Stimulated activated CD4-positive, alpha-beta T cell treated with anti-CD3 and anti-CD28 coated beads, Interleukin-12 subunit alpha, Interleukin-12 subunit beta, amount 100 ng/mL, for 24 hours (primary cell): ENCODE measurements at places on chromosomes 3 and 15.

DNA sequence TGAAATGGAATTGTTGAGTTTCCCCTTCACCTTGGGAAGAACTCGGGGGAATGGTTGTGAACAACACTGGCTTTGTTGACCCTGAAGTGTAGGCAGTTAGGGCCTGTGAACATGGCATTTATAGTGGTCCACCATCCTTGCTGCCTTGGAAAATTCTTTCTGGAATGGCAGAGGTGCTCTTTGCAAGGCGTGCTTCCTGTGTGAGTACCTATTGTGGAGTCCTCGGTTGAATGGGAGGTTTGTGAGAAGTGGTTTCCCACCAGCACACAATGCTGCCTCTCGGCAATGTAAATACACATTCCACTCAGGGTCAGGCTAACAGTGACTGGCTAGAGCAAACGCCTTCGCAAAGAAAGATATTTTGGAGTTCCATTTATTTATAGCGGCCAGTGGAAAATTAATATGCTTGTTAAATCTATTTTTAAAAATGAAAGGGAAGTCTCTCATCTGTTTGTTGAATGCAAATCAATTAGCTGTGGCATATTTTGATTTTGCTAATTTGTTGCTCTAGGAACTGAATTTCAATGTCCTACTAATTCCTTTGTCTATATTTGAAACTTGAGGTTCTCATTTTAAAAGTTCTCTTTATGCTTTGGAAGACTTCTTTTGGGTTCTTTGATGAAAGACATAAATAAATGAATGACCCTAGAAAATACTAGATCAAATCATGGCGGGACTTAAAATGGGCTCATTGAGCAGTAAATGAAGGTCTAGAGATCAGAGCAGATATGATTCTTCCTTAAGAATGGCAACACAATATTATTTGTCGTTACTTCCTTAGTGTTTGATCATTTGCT is 59.5 kb downstream of the FNDC3B start:
- DNase-seq: no peak

- DNase-seq: no peak
Observed at GRCh38 chr3:99545941-99546580, 92.3 kb upstream of the COL8A1 start.

GRCh38 chr3:131716007-131716406 is 213.2 kb upstream of the MRPL3 start:
- DNase-seq: no peak

DNA sequence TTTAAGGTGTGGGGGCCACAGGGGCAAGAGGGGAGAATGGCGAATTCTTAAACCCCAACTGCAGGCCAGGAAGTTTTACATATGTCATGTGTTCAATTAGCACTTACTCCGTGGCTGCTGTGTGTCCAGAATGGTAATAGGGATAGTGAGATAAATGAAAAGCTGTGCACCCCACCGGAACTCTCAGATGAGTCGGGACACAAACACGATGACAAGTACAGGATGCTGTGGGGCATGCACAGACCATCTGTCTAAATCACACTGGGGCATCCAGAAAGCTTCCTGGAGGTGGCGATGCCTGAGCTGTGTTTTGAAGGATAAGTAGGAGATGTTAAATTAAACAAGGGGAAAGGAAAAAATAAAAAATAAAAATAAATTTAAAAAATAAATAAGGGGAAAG is 18.3 kb upstream of the TMEM158 start:
- DNase-seq: no peak

- DNase-seq: no peak
Observed at GRCh38 chr3:126358038-126358815, 1.0 kb upstream of the KLF15 start.

DNA sequence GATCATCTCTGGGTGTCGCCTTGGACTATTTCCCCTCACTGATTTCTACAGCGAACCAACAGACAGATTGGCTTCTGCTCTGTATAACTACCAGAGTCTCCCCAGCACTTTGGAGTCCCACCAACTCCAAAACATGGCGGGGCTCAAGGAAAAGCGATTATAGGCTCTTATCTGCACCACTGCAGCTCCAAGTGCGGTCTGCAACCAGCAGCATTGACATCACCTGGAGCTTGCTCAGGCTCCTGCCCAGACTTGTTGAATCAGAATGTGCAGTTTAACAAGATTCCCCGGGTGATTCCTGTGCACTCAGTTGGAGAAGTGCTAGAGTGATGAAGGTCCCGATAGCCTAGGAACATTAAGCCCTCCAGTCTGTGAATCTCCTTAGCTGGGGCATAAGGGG is 9.0 kb downstream of the CCK start:
- DNase-seq: no peak

DNA sequence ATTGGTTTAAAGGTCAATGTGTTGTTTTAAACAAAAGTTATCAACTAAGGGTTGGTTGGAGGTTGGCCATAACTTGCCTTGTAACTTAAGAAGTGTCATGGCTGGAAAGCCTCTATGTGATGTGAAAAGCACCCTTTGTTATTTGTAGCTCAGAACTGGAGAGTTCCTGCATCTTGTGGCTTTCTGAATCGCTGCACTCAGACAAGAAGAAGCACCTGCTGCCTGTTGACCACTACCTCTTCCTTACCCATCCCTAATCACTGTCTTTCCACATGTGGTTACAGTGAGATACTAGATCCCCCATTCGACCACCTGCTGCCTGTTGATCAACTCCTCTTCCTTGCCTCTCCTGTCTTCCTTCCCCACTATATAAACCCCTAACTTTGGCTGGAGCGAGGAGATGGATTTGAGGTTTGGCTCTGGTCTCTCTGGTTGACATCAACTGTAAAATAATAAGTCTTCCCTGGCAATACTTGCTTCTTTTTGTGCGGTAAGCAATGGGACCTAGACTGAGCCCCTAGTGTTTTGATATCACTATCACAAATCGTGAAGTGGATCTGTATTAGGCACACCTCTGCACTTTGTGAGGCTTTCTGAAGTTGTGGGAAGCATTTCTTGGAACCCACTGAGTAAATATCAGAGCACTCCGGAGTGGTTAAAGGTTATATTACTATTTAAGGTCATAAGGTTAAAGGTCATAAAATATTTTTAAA is 13.8 kb downstream of the RPL39L start:
- no peak for DNase-seq

DNA sequence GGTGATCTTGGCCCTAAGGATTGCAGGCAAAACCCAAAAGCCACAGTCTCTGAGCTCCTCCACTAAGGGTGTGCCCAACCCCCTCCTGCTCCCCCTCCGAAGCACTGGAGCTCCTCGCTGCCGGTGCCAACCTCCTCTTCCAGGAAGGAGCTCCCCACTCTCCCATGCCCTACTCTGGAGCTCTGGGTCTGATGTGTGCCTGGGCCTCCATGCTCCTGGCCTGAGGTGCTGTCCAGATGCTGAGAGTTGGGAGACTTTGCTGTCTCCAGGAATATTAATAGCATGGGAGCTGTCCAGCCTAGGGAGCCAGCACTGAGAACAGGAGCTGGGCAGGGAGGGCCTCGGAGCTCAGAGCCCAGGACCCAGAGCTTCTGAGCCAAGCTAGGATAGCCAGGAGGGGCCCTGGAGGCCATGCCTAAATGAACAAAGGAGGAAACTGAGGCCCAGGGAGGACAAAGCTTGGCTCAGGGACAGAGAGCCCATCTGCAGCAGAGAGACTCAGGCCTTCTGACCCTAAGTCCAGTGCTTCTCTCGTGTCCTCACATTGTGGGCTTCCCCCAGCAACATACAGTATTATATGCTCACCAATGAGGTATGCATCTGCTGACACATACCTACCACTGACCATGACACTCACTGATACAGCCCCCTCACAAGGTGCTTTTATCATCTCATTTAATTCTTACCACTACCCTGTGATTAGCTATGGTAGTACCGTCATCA is 36.9 kb upstream of the HERC1 start:
- DNase-seq: no peak

GRCh38 chr15:60313906-60314305 is 83.9 kb downstream of the ANXA2 start:
- DNase-seq: no peak

- DNase-seq: no peak
Observed at GRCh38 chr3:111568911-111569310, 26.2 kb downstream of the ZBED2 start.

- no peak for DNase-seq
Observed at GRCh38 chr15:39699516-39700374, 82.9 kb downstream of the FSIP1 start.

- DNase-seq: no peak
Observed at GRCh38 chr15:69323893-69324430, 25.2 kb downstream of the PAQR5 start.

- DNase-seq: no peak
Observed at GRCh38 chr3:123287962-123288302, 86.2 kb downstream of the SEC22A start.

DNA sequence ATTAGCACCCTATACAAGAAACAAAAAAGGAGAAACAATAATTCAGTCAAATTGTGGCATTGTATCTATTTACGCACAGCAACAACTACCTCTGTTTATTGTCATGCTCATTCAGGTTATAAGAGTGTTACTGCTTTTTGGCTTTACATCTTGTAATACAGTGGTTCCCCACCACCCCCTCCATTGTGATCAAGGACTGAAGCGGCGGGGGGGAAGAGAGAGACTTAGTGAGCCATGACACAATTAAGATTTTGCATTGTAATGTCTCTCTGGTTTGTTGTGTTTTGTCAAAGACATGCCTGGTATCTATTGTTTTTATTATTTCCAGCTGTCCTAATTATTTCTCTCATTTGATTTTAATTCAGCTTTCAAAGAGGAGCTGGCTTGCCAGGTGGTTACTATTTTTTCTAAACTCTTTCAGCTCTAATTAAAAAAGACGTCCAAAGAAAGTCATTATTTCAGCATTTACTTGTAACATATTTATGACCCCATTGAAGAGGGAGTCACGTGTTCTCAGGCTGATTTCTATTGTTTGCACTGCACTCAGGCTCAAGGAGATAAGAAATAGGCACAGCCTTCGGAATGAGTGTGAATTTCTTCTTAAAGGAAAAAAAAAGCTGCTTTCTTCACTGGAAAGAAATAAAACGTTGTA is 234.4 kb upstream of the TBL1XR1 start:
- DNase-seq: no peak

DNA sequence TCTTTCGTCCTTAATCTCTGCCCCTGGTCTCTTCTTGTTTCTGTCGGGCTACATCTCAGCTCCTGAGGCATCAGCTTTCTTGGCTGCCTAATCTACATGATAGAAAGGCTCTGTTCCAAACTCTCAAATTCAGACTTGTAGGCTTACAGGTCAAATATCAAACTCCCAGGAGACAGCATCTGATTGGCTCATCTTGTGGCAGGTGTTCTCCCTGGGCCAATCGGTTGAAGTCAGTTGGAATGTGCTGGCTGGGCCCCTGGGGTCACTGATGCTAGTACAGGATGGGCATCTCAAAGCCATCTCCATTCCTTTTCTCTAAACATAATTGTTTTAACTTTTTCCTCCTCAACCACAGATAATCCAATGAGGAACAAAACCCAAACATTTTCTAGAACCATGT is 198.7 kb downstream of the CNTN3 start:
- DNase-seq: no peak

DNA sequence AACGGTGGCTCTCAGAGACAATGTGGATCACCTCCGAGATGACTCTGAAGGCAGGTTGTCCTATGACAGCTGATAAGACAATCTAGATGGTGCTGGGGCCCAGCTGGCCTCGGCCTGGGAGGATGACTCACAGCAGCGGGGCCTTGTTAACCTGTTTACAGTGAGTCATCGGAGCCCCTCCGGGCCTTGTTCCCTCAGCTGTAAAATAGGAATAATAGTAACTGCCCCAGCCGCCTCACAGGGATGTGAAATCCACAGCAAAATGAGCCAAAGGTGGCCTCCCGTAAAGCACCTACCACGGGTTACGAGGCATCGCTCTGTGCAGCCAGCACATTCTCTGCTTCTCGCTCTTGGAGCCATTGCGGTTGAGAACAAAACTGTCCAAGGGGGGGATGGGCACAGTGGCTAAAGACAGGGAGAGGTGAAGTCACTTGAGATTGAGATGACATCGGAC is 88.6 kb upstream of the RASGRF1 start:
- no peak for DNase-seq

DNA sequence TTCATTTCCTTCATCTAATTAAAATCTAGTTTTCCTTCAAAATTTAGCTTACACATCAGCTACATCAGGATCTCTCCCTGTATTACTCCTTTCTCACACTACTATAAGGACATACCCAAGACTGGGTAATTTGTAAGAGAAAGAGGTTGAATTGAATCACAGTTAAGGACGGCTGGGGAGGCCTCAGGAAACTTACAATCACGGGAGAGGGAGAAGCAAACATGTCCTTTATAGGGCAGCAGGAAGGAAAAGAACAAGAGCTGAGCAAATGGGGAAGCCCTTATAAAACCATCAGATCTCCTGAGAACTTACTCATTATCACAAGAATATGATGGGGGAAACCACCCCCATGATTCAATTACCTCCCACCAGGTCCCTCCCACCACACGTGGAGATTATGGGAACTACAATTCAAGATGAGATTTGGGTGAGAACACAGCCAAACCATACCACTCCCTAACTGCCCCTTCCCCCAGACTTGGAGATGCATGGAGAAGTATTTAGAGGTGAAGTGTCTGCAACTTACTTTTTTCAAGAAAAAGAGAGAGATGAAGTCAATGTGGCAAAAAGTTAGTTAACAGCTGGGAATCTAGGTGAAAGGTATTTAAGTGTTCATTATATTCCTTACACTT is 21.3 kb downstream of the PRTG start:
- no peak for DNase-seq

DNA sequence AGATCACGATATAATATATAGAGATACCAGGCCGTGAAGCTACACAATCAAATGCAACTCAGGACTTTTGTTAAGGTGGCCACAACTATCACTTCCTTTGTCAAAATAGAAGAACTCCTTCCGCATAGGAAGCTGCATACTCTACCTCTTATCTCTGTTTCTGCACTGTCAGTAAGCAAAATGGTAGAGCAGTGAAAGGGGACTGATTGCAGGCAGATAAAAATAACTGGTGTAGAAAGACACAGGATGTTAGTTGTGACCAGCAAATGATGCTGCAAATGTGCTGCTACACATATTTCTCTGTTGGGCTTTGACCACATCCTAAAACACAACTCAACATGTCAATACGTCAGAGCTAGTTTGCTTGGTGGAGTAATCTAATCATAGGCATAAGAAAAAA is 16.3 kb upstream of the TRAT1 start:
- no peak for DNase-seq

- DNase-seq: no peak
Observed at GRCh38 chr3:129474984-129475804, 35.2 kb downstream of the IFT122 start.

GRCh38 chr3:156133076-156133475 is 12.7 kb downstream of the KCNAB1 start:
- DNase-seq: no peak

- no peak for DNase-seq
Observed at GRCh38 chr15:30859091-30859874, 44.4 kb upstream of the FAN1 start.

GRCh38 chr15:56469483-56469882 is 4.5 kb upstream of the MNS1 start:
- no peak for DNase-seq

GRCh38 chr15:70079888-70080287 is 17.8 kb downstream of the TLE3 start:
- no peak for DNase-seq
